ENCODE measurements at places on chromosomes 1 and 21.

DNA sequence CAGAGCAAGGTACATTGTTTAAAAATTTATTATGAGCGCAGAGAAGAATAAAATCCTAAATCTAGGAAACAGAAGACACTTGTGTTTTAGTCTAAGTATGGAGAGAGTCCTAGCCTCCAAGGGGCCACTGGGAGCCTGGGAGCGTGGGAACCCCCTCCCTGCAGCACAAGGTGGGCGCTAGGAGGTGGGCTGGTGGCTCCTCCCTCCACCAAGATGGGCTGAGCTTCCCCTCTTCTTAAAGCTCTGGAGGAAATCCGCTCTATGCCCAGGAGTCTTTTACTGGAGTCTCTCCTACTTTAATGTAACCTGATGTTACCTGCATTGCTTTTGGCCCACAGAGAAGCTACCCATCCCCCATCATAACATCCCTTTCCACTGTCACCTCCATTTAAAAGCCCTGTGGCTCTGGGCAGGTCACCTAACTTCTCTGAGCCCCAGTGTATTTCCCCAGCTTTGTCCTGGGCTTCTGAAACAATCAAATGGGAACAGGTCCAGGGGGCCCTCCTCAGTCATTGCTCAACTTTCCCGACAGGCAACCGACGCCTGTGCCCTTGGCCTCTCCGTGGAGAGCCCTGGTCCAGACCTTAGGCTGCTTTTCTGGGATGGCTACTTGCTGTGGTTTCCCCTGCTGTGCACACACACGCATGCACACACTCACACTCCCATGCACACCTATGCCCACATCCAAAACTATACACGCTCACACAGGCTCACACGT, 181.5 kb downstream of the NPHP4 start:
- no peak for DNase-seq

DNA sequence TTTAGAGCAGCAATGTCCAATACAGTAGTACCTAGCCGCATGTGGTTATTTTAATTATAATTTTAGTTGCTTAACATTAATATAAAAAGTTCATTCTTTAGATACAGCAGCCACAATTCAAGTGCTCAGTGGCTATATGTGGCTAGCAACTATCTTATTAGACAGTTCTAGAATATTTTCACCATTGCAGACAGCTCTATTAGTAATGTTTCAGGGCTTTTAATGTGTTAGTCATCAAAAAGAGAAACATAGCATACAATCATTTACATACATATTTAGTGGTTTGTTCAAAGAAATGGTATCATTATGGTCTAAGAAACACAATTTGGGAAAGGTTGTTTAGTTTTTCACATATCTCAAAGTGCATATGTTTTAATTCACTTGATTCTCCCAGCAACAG, 66.6 kb upstream of the DYNLT5 start:
- DNase-seq = peak; percentile 63

DNA sequence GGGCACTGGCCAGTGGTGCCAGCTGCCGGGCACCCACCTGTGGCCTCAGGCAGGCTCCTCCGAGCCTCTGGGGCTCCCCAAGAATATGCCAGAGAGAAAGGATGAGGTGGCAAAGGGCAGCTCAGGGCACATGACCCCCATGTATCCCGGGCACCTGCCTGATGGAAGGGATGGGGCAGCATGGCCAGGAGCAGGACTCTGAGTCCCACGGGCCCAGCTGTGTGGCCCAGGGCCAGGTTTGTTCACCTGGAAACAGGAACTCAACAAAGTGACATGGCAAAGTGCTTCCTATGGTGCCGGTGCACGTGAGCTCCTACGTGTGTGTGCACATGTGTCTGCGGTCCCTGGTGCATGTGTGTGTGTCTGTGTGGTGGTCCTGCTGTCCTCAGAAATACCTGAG, 9.5 kb upstream of the GPR153 start:
- no peak for DNase-seq

DNA sequence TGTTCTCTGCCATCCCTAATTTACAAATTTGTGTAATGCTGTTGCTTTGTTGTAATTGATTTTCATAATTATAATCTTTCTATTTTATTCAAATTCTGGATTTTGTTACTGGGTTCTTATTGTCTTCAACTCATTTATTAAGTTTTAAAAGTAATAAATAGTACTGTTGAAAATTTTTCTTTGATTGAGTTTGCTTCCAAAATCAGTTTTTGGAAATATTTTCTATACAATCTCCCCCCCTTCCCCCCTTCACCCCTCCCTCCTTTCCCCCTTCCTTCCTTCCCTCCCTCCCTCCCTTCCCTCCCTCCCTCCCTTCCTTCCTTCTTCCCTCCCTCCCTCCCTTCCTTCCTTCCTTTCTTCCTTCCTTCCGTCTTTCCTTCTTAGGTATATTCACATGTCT, 6.0 kb upstream of the TMPRSS15 start:
- DNase-seq = no peak

GRCh38 chr1:208535511-208535910, 291.3 kb upstream of the PLXNA2 start:
- no peak for DNase-seq

GRCh38 chr1:234743791-234744611, 134.0 kb upstream of the IRF2BP2 start:
- peak; percentile 54 for DNase-seq

GRCh38 chr1:32125313-32125712, 17.5 kb downstream of the KPNA6 start:
- no peak for DNase-seq

GRCh38 chr1:107649023-107649422, 316.0 kb downstream of the VAV3 start:
- DNase-seq = peak; percentile 42

- DNase-seq = peak; percentile 63
These were observed 8.2 kb downstream of the HCRTR1 start for GRCh38 chr1:31625561-31626222.

DNA sequence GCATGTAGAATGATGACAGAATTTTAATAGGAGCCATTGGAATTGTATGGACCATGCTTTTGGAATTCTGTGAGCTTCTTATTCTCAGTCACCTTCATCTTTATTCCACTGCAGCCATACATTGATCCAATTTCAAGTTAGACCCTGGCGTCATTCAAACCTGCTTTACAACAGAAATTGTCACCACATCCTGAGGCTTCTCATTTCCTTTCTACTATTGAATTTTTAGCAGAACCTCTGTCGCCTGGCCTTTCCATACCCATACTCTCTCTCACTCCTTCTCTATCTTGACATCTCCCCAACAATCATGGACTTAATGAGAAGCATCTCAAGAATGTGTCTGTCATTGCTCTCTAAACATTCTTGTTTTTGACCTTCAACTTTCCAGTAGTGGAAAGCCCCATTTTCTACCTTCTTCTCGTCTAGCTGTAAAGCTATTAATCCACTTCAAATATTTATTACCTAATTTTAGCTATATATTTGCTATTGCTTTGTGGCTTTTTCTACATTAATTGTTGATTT, 74.1 kb downstream of the CRB1 start:
- no peak for DNase-seq

DNA sequence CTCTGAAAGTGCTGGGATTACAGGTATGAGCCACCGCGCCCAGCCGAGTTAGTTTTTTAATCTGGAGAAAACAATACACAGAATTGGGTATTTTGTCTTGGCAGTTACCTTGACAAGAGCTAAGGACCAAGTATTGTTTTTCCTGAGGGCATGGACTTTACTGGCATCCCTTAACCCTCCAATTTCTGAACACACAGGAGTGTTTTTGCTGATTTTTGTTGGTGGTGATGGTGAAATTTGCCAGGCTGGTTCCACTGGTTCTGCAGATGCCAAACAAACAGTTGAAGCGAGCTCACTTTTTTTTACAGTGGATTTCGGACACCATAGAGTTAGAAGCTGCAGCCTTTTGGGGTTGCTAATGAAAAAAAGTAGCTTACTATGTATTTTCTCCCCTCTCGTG, 37.2 kb upstream of the SH3D21 start:
- no peak for DNase-seq

- DNase-seq = peak; percentile 68
These were observed 3.8 kb downstream of the RGS13 start for GRCh38 chr1:192639607-192640368.

GRCh38 chr1:143720087-143721023, 251.4 kb downstream of the FAM72C start:
- DNase-seq = no peak

- no peak for DNase-seq
These were observed 15.7 kb downstream of the TFF3 start for GRCh38 chr21:42299324-42300044.

- DNase-seq = no peak
These were observed 415.5 kb downstream of the DPYD start for GRCh38 chr1:97505289-97505688.

DNA sequence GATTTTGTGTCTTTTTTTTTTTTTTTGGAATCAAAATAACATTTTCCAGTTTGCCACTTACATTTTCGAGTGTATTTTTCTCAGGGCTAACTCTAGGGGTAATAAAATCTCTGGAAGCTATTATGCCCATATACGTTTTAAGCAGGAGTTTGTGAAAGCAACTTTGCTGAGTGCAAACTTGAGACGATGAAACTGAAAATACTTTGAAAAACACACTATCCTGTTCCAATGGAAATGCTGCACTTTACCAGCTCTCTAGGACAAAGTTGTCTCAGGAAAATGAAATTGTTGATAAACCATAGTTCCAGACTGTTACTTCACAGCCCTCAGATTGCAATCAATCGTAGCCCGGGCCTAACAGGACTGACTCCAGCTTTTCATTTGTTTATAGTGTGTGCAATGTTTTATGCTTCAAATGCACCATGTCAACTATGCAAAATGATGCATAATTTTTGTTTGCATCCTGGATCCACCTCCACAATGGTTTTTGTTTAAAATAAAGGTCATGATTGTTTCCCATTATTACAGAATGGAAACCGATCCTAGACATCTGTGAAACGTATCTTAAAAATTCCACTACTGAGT, 220.6 kb upstream of the PKN2 start:
- no peak for DNase-seq

- DNase-seq = no peak
These were observed 4.1 kb upstream of the COL6A2 start for GRCh38 chr21:46093668-46094400.

GRCh38 chr1:19398309-19398760, 86.2 kb downstream of the SLC66A1 start:
- DNase-seq = peak; percentile 95

GRCh38 chr21:42117967-42118780, 47.1 kb downstream of the UMODL1 start:
- DNase-seq = no peak

- no peak for DNase-seq
These were observed 2.0 kb upstream of the SYT6 start for GRCh38 chr1:114155706-114156105.

GRCh38 chr1:57550092-57550491, 126.2 kb upstream of the DAB1 start:
- DNase-seq = peak; percentile 30

- no peak for DNase-seq
These were observed 110.7 kb downstream of the RYR2 start for GRCh38 chr1:237152506-237153335.

DNA sequence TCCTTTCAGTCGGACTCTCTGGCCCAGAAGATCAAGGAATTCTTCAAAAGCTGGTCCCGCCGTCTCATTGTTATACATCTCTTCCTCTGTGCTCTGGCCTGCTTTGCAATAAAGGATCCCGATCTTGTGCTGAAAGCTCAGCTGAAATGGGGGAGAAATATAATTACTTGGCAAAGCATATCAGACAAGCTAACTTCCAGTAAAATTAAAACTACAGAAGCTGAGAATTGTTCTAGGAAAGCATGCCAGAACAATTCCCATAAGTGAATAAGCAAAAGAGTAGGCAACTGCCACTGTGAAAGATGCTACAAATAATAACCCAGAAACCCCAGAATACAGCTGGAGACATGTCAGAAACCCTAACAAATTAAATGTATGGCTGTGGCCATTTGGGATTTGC, 146.1 kb downstream of the SIPA1L2 start:
- no peak for DNase-seq

DNA sequence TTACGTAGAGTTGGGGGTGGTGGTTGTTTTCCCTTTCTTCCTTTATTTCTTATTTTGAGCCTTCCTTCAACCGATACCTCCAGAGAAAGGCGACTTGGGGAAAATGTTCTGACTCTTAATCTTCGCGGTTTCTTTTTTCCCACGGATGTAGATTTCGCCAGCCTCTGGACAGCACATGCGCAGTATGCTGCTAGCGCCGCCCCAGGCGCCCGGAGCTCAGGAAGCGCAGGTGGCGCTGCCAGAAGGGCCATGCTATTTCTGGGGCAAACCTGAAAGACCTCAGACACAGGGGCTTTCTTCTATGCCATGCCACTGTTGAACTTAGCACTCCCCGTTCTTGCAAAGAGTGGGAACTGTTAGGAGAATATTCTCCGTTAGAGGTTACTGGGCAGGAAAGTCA, 392.1 kb downstream of the KIF26B start:
- no peak for DNase-seq

- DNase-seq = no peak
These were observed 172.7 kb downstream of the NPHP4 start for GRCh38 chr1:5819391-5820025.

Data from fibroblast of skin of abdomen (primary cell).